H1 (cell line): ENCODE measurements at places on chromosomes 16 and 17.

- no peak for DNase-seq
These were observed 534 bp downstream of the ARL2BP start for GRCh38 chr16:57245472-57246113.

- no peak for DNase-seq
These were observed 3.7 kb downstream of the KLHDC4 start for GRCh38 chr16:87762071-87762571.

- no peak for DNase-seq
These were observed 89.2 kb downstream of the ZZEF1 start for GRCh38 chr17:4053596-4053995.

- DNase-seq: no peak
These were observed 60.1 kb upstream of the ZNF750 start for GRCh38 chr17:82899941-82900340.

DNA sequence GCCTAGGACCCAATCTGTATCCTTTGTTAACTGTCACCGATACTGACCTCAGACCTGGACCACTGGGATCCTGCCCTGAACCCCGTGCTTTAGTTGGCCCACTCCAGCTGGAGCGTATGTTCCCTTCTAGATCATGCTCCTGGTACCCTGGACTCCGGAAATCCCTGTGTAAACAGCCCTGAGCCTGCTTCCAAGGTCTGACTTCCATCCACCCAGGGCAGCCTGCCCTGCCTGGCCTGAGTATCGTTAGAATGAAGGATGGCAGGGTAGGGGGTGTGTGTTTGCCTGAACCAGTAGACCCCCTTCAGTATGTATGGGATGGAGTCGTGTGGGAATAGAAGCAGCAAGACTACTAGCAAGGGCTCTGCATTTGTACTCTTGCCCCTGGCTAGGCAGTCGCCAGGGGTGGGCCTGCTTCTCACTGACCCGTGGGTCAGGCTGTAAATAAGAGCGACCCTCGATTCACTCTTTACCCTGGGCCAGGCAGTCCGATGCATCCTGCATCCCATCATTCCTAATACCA, 691 bp upstream of the TMEM98 start:
- DNase-seq: no peak

GRCh38 chr16:22692916-22693637, 120.9 kb upstream of the HS3ST2 start:
- DNase-seq: no peak

DNA sequence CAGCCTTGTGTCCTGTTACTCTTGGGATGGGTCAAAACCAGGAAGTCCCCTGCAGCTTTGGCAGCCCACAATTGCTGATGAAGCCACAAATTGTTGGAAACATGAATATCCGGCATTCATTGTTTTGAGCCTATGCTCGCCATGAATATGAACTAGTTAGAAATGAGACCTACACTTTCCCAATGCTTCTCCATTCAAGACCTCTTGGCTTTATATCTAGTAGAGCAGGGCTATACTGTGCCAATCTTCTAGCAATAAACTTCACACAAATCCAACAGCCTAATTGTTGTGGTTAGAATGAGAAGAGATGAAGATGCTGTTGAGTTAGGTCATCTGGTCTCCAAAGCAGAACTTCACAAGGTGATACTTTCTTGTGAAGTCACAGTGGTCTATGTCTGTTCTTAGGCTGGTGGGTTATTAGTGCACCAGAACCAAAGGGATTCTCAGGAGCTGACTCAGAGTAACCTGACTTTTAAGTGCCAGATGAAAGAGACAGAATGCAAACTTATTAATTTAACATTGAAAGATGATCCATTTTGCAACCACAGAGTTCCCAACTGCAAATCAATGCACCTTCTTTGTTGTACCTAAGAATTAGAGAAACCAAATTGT, 13.7 kb upstream of the KRT23 start:
- DNase-seq: no peak

DNA sequence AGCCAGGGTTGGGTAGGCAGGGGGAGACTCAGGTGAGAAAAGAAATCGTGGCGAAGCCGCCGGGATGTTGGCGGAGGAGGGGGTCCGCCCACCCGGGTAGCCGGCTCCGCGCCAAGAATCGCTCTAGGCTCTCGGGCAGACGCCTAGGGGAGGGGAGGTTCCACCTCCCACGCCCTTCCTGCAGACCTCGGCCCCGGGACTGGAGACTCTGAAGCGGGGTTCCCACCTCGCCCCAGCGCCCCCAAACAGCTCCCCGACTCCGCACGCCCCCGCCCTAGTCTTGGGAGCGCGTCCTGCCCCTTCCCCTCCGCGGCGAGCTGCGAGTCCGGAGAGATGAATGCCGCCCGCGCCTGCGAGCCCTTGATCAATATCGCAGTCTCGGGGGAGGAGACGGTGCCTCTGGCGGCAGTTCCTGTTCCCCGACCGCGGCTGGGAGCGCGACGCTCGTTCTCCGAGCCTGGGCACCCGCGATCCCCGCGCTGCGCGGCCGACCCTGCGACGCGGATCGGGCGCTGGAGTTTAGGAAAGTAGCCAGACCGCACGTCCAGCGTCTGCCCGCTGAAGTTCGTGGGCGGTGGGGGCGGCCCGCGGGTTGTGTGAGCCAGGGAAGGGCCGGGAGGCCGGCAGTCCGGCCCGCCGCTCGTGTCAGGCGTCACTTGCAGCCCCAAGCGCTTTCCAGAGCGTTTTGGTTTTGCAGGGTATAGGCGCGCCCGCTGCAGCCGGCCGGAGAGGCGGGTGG, 790 bp downstream of the CRHR1 start:
- peak; percentile 80 for DNase-seq

GRCh38 chr16:74216319-74216718, 80.3 kb upstream of the PSMD7 start:
- DNase-seq: no peak

DNA sequence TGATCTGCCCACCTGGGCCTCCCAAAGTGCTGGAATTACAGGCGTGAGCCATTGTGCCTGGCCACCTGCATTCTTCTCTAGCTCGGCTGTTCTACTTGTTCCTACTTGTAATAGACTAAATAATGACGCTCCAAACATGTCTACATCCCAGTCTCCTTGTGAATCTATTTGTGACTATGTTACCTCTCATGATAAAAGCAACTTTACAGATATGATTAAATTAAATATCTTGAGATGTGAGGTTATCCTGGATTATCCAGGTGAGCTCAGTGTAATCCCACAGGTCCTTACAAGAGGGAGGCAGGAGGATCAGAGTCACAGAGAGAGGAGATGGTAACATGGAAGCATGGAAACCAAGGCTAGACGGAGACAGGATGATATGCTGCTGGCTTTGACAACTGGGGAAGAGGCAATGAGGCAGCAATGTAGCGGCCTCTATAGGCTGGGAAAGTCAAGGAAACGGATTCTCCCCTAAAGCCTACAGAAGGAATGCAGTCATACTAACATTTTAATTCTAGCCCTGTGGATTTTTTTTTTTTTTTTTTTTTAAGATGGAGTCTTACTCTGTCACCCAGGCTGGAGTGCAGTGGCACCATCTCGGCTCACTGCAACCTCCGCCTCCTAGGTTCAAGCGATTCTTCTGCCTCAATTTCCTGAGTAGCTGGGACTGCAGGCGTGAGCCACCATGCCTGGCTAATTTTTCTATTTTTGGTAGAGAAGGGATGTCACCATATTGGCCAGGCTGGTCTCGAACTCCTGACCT, 5.0 kb upstream of the LASP1 start:
- DNase-seq: no peak

DNA sequence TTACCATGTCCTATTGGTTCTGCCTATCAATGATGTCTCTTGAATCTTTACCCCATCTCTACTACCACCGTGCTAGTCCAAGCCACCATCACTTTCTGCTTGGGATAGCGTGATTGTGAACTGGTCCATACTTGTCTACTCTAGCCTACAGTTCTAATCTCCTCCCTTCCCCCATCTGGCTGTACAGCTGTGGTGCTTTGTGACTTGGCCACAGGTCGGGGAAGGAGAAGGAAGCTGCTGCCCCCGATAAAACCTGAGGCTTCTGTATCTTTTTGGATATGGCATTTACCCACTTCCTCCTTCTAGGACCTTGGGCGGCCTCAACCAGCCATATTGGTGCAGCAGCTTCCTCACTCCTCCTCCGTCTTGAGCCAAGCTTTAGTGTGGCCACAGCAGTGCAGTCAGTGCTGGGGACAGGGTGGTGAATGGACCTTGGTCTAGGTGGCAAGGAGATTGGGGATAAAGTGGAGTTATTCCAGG, 314 bp upstream of the ITGA2B start:
- no peak for DNase-seq

DNA sequence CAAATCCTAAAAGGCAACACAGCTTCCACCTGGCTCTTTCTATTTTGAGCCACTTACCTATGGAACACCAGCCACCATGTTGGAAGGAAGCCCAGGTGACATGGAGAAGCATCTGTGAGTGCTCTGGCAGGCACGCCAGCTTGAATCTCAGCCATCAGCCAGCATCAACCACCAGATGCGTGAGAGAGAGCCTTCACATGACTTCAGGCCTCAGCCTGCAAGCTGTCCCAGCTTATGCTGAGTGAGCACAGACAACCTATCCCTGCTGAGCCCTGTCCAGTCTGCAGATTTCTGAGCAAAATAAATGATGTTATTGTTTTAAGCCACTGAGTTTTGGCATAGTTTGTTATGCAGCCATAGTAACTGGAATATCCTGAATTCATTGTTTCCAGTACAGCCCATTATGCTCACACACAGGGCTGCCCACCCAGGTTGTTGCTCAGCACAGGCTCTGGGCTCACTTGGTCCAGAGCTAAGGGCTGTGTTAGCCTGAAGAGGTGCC, 35.1 kb downstream of the TMEM238L start:
- no peak for DNase-seq

- DNase-seq: peak; percentile 95
These were observed 25.2 kb upstream of the USP36 start for GRCh38 chr17:78865682-78866390.

DNA sequence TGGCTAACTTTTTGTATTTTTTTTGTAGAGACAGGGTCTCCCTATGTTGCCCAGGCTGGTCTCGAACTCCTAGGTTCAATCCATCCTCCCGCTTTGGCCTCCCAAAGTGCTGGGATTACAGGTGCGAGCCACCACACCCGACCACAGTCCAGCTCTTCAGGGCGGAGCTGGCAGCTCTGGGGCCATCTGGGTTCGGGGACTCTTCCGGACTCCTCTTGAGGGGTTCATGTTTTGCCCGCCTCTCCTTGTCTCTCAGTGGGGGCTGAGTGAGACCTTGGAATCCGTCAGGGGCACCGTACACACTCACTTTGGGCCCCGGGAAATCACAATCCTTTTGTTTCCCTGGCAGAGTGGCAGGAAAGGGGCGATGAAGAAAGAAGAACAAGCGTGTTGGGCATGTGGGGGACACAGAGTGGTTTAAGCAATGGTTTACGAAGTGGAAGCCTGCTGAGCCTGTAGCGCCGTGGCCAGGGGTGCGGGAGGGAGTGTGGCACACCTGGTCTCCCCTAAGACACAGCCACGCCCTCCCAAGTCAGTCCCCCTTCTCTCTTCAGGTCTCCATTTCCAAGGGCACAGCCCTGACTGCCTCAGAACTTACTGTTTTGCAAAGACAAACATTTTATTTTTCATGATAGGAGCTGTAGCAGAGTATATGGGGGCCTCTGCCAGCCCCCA, 26.1 kb downstream of the TNS4 start:
- no peak for DNase-seq

GRCh38 chr17:65638221-65638975, 77.0 kb upstream of the AXIN2 start:
- DNase-seq: no peak

GRCh38 chr17:28863953-28864352, 9.1 kb downstream of the ERAL1 start:
- no peak for DNase-seq

- no peak for DNase-seq
These were observed 148.9 kb downstream of the SPACA3 start for GRCh38 chr17:33140413-33141099.

- DNase-seq: no peak
These were observed 66.4 kb downstream of the CDK5R1 start for GRCh38 chr17:32553168-32553567.

- DNase-seq: no peak
These were observed 273.0 kb upstream of the IRX5 start for GRCh38 chr16:54657709-54658102.

DNA sequence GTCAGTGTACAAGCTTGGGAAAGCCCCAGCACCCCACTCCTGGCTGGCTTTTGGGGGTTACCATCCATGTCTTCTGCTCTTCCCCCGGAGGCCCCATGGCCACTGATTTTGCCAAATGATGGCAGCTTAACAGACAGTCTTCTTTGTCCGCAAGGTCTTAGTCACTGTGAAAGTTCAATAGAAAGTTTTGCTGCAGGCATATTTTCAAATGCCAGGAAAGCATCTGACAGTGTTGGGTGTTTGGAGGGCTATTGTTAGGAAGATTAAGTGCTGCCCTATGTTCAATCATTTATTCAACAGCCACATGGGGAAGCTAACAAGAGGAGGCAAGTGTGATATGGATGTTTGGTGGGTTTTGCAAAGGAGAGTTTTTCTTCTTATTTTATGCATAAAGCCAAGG, 122.4 kb downstream of the TOX3 start:
- DNase-seq: no peak

GRCh38 chr16:21653571-21653970, 1.2 kb upstream of the IGSF6 start:
- DNase-seq: no peak

DNA sequence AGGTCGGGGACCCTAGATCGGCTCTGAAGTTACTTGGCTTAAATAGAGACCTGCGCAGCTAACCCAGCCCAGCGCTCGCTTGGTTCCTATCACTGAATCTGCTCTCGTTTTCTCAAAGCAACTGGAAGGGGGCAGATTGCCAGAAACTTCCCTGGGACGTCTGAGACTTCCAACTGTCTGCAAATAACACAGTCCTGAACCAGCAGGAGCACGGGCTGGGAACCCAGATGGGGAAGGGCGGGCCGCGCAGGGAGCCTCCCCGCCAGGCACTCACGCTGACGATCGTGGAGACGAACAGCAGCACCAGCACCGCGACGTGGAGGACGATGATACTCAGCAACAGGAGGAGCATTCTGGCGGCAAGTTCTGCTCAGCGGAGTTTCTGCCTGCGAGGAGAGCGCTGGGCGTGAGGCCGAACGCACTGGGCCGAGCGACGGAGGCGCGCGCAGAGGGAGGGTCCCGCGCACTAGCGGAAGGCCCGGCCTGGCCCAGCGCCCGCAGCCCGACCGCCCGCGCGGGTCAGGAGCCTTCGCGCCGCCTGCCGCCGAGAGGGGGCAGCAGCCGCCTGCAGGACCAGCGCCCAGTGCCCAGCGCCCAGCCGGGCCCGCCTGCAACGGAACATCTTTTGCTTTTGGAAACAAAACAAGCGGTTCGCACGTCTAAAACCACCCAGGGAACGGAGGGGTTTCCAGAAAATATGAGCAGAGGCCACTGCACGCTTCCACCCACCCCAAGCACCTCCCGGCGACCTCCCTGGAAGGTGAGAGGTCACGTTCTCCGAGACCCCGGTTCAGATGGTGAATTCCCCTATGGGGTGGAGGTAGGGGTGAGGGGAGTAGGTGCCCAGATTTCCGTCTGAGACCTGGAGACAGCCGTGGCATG, 4.5 kb downstream of the PMP22 start:
- DNase-seq: peak; percentile 47

- DNase-seq: peak; percentile 83
These were observed 1.9 kb downstream of the PHF12 start for GRCh38 chr17:28949185-28950016.

DNA sequence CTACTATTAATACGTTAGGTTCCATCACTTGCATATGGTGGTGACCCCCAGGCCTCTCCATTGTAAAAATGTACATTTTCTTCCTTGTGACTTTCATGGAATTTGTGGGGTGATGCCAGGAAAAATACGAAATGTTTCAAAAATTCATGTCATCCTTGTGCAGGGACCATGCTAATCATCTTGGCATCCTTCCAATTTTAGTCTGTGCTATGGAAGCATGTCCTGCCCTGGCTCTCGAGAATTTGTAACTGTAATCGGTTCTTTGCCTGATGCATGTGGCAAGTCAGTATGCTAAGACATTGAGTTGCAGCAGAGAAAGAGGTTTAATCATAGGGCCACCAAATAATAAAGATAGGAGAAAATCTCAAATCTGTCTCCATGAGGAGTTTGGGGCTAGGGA, 14.3 kb upstream of the GINS3 start:
- no peak for DNase-seq
